ENCODE measurements at places on chromosomes 16 and 17. TPM values are rescaled to one million over a fixed set of nuclear protein-coding genes. Genes with fewer than 3 reads are reported as not detected.
A peak's percentile ranks its signal among the peaks of the same experiment; 100 is the strongest.

CMTM2 gene
- not detected for polyA plus RNA-seq

CACNG1 gene
- not detected for polyA plus RNA-seq

DNA sequence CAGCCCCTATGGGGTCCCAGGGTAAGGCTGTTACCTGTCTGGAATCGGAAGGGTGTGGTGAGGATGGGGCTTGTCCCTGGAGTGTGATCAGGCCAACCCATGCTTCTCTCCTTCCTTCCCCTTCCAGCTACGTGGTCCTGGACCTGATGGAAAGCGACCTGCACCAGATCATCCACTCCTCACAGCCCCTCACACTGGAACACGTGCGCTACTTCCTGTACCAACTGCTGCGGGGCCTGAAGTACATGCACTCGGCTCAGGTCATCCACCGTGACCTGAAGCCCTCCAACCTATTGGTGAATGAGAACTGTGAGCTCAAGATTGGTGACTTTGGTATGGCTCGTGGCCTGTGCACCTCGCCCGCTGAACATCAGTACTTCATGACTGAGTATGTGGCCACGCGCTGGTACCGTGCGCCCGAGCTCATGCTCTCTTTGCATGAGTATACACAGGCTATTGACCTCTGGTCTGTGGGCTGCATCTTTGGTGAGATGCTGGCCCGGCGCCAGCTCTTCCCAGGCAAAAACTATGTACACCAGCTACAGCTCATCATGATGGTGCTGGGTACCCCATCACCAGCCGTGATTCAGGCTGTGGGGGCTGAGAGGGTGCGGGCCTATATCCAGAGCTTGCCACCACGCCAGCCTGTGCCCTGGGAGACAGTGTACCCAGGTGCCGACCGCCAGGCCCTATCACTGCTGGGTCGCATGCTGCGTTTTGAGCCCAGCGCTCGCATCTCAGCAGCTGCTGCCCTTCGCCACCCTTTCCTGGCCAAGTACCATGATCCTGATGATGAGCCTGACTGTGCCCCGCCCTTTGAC, 2.4 kb downstream of the MAPK7 start:
- H3K4me1 ChIP-seq = no peaks in the 10 kb centered on the region
- peaks cover 45% of the 10 kb centered on the region for H3K36me3 ChIP-seq
- DNase-seq = peak; percentile 69
- H3K27me3 ChIP-seq = no peaks in the 10 kb centered on the region

KRTAP4-2 gene
- not detected for polyA plus RNA-seq

DNA sequence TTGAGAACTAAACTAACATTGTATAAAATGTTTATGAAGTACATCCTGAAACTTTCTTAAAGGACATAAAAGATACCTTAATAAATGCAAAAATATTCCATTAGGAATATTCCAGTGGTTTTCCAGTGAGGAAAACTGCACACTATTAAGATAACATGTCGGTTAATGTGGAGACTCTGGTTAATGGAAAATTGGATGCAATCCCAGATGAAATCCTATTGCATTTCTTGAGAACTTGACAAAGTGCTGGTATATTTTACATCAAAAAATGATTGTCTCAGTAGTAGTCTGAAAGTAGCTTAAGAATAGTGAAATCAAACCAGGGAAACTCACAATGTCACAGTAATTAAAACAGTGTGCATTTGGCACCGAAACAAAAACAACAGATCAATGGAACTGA, 202.5 kb upstream of the MON1B start:
- H3K27ac ChIP-seq = no peak overlapping the region
- H3K4me3 ChIP-seq = no peak overlapping the region
- DNase-seq = no peak
- no peaks in the 10 kb centered on the region for H3K27me3 ChIP-seq
- H3K36me3 ChIP-seq = no peaks in the 10 kb centered on the region
- no peaks in the 10 kb centered on the region for H3K4me1 ChIP-seq

TXNDC11 gene
- 54.0 TPM for polyA plus RNA-seq

CEMP1 gene
- 0.90 TPM for polyA plus RNA-seq

DNA sequence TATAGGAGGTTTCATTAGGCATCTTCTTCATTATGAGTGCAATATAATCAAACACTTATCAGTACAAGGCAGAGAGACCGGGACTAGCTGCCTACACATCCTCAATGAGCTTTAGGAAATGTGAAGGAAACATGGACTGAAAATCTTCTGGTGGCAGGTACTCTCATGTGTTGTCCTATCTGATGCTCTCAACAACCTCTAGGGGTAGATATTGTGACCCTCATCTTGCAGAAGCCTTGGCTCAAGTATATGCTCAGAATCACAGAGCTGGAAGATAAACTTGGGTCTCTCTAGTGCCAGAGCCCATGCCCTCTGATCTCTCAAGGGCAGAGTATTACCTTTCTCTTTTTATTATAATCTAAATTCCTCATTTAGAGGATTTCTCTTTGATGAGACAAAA, 181.6 kb upstream of the C17orf78 start:
- no peaks in the 10 kb centered on the region for H3K4me1 ChIP-seq
- H3K27me3 ChIP-seq = no peaks in the 10 kb centered on the region
- DNase-seq = no peak
- H3K36me3 ChIP-seq = no peaks in the 10 kb centered on the region
- no peak overlapping the region for H3K27ac ChIP-seq

C16orf92 gene
- polyA plus RNA-seq = not detected

DNA sequence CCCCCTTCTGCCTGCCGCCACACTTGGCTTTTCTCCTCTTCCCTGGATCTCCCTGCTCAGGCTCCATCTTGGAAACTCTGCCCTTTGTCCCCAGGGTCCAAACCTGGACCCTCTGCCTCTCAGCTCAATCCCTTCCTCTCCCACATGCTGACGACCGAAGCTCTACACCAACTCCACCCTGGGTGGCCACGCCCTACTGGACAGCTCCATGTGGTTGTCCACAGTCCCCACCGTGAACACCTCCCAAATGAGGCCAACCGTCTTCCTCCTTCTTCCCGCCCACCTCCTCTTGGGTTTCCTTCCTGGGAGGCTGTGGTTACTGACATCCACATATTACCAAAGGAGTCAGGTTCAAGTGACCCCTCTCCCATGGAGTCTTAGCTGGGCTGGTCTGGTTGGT, 22.6 kb upstream of the MLKL start:
- no peaks in the 10 kb centered on the region for H3K27me3 ChIP-seq
- H3K27ac ChIP-seq = no peak overlapping the region
- H3K4me3 ChIP-seq = no peak overlapping the region
- no peaks in the 10 kb centered on the region for H3K36me3 ChIP-seq
- H3K4me1 ChIP-seq = no peaks in the 10 kb centered on the region

GRCh38 chr16:8725513-8726178, 51.2 kb downstream of the ABAT start:
- H3K4me1 ChIP-seq = no peaks in the 10 kb centered on the region
- H3K36me3 ChIP-seq = no peaks in the 10 kb centered on the region
- no peak overlapping the region for H3K4me3 ChIP-seq
- H3K27ac ChIP-seq = no peak overlapping the region

CWC25 gene
- polyA plus RNA-seq = 11.4 TPM

DNA sequence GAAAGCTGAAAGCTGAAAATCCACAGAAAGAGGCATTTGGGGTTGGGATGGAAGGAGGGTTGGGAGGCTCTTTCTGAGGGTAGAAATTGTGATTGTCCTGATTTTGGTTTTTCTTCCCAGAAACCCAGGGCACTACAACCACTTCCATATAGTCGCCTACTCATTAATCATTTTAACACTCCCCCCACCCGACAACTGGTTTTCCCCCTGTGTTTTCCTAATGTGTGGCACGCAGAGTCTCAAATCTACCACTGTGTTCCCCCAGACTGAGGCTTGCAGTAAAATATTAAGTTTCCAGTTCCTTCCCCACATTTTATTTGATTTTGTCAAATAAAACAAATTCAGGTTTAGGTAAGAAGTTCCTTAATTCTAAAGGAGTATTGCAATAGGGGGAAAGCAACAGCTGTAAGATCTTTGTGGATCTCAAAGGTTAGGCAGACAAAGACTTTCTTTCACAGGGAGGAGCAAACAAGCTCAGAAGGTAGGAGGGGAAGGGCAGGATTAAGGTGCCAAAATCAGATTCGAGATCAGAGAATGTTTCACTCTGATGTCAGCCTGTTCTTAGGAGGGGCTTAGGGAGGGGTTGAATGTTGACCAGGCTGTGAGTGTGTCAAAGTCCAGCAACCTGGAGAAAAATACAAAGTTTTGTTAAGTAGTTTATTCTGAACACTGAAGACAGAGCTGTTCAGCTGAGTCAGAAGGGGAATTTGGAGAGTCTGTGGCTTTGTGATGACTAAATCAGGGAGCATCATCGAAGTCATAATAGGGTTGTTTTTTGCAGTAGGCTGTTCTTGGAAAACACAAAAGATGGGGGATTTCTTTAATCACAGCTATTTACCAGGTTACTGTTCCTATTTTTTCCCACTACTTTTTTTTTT, 3.6 kb downstream of the ZNF267 start:
- H3K36me3 ChIP-seq = no peaks in the 10 kb centered on the region
- no peak overlapping the region for H3K4me3 ChIP-seq
- peaks cover 4% of the 10 kb centered on the region for H3K4me1 ChIP-seq

DNA sequence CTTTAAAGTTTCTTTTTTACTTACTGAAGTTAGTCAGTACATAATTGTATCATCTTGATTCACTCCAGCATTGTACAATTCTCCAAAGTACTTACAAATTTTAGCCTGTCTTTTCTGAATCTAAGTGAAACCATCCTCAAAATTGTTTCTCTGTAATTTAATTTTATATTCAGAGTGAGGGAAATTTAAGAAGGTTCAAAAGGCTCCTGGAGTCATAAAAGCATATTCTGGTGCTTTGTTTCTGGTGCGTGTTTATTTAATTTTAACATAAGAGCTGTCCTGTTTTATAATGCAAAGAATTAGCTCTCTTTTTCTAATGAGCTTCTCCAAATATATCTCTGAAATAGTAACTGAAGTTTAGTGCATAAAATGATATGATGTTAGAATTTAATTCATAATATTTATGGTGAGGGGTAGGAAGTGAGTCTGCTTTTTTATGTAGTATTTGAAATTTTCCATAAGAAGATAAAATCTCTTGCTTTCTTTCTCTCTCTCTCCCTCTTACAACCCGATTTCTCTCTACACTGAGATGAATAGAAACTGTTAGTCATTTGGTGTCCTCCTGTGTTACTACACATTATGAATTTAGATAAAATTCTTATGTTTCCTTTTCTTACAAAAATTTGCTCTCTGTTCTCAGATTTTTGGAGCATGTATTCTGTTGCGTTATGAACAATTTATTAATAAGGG, 339.8 kb downstream of the BCAS3 start:
- H3K27me3 ChIP-seq = no peaks in the 10 kb centered on the region
- DNase-seq = no peak
- H3K27ac ChIP-seq = no peak overlapping the region

DNA sequence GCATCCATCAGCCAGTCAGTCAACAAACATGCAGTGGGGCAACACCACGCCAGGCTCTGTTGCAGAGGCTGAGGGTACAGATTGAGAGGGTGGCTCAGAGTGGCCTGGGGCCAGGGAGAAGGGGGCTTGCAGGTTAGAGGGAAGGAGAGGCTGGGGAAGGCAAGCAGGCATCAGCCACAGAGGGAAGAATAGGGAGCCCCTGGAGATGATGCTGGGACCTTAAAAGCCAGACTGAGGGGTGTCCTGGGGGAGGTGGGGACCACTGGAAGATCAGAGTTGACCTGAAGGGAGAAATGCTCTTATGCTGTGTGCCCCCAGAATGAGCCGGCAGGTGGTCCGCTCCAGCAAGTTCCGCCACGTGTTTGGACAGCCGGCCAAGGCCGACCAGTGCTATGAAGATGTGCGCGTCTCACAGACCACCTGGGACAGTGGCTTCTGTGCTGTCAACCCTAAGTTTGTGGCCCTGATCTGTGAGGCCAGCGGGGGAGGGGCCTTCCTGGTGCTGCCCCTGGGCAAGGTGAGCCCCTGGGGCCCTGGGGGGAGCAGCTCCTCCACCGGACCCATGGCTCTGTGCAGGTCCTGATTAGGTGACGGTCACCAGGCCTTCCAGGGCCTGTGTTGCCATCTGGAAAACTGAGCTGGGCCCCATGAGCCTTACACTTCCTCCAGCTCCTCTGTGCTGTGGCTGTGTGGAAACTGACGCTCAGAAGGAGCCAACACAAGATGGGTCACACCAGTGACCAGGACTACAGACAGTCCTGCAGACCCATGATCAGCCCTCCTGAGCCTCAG, 1.7 kb downstream of the CORO1A start:
- H3K27ac ChIP-seq = peak overlapping the region; percentile 40
- no peaks in the 10 kb centered on the region for H3K36me3 ChIP-seq
- DNase-seq = peak; percentile 66
- H3K27me3 ChIP-seq = no peaks in the 10 kb centered on the region

DNA sequence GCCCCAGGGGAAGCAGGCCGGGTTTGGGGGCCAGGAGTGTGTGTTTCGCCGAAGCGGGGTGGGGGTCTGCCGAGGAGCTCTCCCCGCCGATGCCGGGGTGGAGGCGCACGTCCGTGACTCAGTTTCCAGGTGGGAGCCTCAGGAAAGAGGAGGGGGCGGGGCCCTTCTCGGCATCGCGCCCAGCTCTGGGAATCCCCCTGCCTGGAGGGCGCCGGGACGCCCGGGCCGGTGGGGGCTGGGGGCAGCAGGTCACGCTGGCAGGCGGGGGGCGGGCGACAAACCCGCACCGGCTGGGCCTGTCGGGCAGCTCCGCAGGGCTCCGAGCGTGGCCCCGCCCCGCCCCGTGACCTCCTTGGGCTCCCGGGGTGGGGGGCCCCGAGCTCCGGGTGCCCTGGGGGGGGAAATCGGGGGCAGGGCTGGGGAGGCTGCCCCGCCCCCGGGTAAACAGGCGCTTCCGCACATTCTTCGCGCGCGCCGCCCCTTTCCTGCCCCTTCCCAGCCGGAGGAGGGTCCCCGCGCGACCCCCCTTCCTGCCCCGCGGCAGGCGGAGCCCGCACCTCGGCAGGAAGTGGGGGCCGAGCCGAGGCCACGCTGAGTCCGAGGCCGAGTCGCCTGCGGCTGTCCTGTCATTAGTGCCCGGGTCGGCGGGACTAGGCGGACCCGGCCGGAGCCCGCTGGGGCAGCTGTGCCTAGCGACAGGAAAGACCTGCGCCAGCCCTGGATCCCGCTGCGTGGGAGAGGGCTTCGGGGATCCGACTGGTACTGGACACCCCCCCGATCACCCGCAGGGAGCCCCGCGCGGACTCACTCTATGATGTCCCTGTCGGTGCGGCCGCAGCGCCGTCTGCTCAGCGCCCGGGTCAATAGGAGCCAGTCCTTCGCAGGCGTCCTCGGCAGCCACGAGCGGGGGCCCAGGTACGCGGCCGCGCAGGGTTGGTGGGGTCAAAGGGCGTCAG, 9.3 kb downstream of the RIPOR1 start:
- peaks cover 21% of the 10 kb centered on the region for H3K36me3 ChIP-seq
- peak overlapping the region; percentile 77 for H3K27ac ChIP-seq
- no peaks in the 10 kb centered on the region for H3K27me3 ChIP-seq
- H3K4me3 ChIP-seq = peak overlapping the region; percentile 53
- peak; percentile 75 for DNase-seq

TEX14 gene
- polyA plus RNA-seq = 0.09 TPM

DNA sequence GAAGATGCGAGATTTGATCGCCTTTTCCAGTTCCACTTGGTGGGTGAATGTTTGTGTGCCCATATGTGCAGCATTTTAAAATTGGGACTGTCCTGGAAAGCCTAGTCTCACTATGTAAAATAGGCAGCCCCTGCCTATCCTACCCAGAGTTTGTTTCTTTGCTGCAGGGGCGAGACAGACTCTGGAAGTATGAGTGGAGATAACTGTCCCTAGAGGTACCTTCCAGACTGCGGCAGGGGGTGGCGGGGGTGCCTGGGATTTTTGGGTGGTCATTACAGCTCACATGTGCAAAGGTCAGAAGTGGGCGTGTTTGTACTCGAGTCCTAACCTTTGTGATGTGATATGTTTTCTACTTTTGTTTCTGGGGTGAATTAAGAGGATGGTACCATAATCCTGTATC, 36.6 kb downstream of the MPRIP start:
- H3K27ac ChIP-seq = no peak overlapping the region
- H3K4me1 ChIP-seq = peaks cover 67% of the 10 kb centered on the region
- peaks cover 2% of the 10 kb centered on the region for H3K36me3 ChIP-seq
- peak; percentile 49 for DNase-seq
- H3K4me3 ChIP-seq = no peak overlapping the region

All from sigmoid colon (tissue), 7 donors.